ENCODE measurements at places on chromosomes 6 and 20.

DNA sequence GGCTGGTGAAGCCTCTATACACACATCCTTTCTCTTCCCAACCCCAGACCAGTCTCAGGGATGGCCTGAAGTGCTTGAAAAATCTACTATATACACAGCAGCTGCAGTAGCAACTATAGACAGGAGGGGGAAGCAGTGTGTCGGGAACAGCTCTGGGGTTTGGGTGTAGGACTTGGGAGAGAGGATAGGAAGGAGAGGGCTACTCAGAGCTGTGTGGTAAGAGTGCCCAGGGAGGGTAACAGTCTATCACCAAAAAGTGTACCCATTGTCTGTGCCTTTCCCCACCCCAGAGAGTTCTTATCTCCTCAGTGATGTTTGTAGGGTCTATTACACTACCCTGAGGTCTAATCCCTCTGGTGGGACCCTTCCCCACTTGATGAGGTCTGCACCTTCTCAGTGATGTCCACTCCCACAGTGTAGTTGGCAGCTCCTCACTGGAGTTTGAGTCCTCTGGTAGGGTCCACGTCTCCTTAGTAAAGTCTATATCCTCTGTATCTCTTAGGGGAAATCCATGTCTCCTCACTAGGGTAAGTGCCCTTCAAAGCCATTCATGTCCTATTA is 1.5 kb upstream of the GGT7 start:
- H3K36me3 ChIP-seq = peaks cover 2% of the 10 kb centered on the region
- H3K4me3 ChIP-seq = peak overlapping the region; percentile 80
- H3K27me3 ChIP-seq = peaks cover 30% of the 10 kb centered on the region
- H3K4me1 ChIP-seq = peaks cover 32% of the 10 kb centered on the region
- no peak overlapping the region for H3K27ac ChIP-seq

GRCh38 chr20:44436393-44436792 is 39.3 kb upstream of the TTPAL start:
- H3K4me3 ChIP-seq = no peak overlapping the region
- H3K27me3 ChIP-seq = no peaks in the 10 kb centered on the region
- no peak overlapping the region for H3K27ac ChIP-seq
- no peak for DNase-seq
- no peaks in the 10 kb centered on the region for H3K4me1 ChIP-seq

DNA sequence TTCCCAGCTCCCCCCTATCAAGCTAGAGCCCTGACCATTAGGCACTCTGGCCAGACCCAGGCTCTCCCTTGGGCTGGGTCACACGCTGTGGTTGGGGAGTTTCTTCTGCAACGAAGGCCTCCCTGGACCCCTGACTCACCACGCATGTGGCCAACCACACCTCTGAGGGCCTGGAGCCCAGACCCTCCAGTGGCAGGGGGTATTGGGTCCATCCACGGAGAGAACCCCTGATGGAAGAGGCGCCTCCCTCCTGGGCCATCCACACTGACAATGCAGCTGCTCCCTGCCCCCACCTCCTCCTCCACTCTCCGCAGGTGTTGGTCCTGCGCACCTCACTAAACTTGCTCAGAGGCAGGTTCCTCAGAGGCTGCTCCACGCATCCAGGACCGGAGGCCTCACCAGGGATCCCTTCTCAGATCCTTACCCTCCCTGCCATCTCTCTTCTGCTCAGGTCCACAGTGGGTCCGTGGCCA is 125.4 kb downstream of the RNASET2 start:
- H3K4me3 ChIP-seq = no peak overlapping the region
- peaks cover 2% of the 10 kb centered on the region for H3K4me1 ChIP-seq
- H3K36me3 ChIP-seq = no peaks in the 10 kb centered on the region
- DNase-seq = no peak
- no peak overlapping the region for H3K27ac ChIP-seq

DNA sequence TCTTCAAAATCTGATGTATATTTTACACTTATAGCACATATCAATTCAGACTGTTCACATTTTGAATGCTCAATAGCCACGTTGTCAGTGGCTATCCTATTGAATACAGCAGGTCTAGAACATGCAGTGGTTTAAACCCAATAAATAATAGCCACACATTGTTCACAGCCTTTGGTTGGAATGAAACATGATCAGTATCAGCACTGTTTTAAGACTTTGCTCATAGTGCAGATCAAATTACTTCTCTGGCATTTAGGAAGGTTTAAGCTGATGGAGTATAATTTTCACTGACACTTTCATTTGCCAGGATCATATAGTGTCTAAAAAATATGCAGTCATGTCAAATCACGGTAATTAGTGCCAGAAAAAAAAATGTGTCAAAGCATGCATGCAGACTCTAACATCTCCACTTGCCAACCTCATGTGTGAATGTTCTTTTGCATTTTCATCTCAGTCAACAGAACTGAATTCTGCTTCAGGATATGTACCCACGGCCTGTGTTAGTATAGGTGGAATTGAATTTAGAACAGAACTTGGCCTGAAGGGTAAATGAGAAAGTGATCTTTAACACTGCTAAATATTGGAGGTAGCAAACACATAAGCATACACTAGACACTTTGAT is 184.1 kb downstream of the SLC24A3 start:
- no peak overlapping the region for H3K4me3 ChIP-seq
- H3K27ac ChIP-seq = no peak overlapping the region
- no peak for DNase-seq
- no peaks in the 10 kb centered on the region for H3K27me3 ChIP-seq
- H3K4me1 ChIP-seq = peaks cover 7% of the 10 kb centered on the region

Data from progenitor cell of endocrine pancreas (in vitro differentiated cells).